GM18507 (cell line): ENCODE measurements at places on chromosomes 16 and 17.

DNA sequence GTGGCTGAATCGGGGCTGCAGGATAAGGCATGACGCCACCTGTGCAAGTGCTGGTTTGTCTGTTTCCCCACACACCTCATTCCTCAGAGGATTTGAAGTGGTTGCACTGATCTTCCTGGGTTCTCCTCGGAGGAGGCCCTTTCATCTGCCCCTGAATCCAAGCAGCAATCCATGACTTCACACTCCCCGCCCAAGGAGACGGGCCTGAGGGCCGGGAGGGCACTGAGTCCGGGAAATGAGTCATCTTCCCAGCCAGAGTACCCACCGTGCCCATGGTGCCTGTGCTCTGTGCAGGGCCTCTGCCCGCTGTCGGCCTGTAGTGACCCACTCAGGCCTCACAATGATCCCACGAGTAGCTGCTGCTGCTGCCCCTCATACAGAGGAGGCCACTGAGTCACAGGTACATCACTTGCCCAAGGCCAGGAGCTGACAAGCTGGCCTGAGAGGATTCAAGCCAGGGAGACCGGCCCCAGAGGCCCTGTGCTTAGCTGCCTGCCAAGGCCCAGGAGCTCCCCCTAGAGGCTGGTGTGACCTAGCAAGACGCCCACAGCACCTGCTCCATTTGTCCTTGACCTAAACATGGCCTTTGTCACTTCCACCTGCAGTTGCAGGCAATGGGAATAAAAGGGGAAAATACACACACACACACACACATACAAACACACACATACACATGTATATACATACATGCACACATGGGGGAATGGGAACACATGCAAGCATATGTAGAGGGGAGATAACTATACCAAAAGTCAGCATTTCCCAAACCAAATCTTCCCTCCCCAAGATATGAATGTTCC, 240.0 kb downstream of the C16orf95 start:
- peak; percentile 28 for DNase-seq

- DNase-seq = no peak
Observed at GRCh38 chr17:4768298-4768697, 3.4 kb upstream of the TM4SF5 start.

- no peak for DNase-seq
Observed at GRCh38 chr17:2452216-2452750, 51.4 kb upstream of the MNT start.

DNA sequence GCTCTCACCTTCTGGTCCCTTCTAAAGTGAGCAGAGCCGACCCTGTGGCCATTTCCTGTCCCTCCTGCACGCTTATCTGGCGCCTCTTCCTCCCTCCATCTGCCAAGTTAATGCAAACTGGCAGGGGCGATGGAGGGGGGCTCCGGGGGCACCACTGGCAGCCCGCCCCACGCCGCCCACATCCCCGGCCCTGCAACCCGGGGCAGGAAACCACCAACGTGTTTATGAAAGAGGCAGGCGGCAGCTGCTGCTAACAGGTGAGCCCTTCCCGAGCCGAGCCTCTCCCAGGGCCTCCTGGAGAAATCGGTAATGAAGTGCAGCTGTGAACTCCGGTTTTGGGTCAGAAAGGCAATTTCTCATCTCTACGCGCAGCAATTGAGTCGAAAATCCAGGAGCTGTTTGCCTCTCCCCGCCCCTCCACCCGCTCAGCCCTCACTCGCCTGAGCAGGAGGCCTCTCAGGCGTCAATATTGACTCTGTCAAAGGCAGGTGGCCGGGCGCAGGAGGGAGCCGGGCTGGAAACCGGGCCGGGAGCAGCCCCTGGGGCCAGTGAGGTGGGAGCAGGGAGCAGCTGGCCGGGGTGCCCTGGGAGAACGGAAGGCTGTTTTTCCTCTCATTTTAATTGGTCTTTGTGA, 164.4 kb upstream of the GSE1 start:
- no peak for DNase-seq

- DNase-seq = no peak
Observed at GRCh38 chr17:40547079-40547784, 18.0 kb downstream of the CCR7 start.

DNA sequence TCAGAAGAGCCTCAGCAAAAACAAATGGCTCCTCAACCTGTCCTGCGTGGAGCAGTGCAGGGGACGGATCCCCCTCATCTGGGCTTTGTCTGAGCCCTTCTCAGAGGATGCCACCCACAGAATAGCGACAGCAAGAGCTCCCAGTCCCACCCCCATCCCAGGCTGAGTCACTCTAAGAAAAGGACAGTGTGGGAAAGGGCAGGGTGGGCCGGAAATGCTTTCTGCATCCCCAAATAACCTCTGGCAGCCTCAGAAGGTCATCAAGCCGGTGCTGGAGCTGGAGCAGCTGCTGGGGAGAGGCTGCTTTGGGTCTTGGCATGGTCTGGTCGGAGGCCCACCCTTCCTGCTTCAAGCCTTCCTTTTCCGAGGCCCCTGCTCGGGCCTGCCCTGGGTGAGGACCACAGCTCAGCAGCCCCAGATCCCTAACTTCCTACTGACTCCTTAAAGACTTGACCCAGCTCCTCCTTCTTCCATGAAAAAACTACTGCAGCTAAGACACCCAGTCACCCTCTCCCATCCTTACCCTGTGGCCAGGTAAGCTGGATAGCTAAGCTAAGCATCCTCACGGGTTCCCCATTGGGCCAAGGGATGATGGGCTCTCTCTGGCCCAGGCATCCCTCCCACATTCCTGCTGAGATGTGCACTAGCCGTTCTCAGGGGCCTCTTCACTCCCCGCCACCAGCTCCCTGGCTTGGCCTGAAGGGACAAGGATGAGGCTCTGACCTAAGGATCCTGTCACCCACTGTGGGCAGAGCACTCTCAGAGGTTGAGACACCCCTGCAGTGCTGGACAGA, 8.7 kb downstream of the SLC12A4 start:
- no peak for DNase-seq

DNA sequence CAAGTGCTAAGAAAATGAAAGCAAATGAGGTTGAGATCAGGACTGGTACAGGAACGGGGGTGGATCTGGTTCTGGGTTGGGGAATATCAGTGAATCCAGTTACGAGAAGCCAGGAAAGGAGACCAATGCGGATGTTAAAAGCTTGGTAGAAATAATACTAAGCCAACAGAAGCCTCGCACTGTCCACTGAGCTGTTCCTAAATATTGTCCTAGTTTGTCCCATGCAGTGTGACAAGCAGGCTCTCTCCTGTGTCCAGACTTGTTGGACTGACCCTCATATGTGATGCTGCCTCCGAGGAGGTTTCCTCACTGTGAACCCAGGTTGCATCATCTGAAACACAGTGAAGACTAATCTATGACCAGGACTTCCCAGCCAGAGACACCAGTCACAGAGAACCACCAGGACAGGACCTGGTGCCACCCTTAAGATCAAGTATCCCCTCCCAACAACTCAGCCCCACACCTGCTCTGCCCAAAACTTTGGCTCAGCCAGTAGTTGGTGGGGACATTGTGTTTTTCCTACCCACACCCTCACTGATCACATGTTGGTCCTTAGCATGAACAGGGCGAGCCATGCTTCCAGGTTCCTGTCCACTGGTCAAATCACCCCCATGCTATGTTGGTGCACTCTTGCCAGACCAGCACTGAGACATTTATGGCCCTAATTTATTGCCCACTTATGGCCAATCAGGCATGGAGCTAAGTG, 32.7 kb upstream of the SCNN1B start:
- DNase-seq = no peak
